ENCODE measurements at places on chromosomes 2 and 18.

GRCh38 chr2:159542101-159542500 lies 74.2 kb downstream of the BAZ2B start:
- no peak for DNase-seq

DNA sequence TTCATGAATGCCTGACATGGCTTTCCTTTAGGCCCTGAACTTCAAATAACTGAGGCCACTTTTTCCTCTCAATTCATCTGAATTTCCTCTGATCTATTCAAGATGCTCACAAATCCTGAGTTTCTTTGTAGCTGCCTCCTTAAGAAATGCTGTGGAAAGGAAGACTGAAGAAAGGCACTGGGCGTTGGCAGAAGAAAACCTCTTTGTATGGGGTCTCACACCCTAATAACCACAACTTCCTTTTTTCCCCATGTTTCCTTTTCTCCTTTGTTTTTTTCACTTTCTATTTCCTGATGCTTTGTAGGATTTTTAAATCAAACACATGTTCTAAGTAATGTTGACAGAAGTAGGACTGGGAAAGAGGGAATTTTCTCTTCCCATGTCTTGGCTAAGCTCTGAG lies 447.4 kb downstream of the CMPK2 start:
- DNase-seq: no peak

GRCh38 chr2:119366649-119367471 lies at the start of the genes C2orf76 and DBI:
Gene C2orf76 (minus strand): TSS chr2:119366834. CDS start chr2:119339959, 26,875 bp downstream.
Gene DBI (plus strand): TSS chr2:119366977. CDS start chr2:119367052, 75 bp downstream.
- peak; percentile 92 for DNase-seq

DNA sequence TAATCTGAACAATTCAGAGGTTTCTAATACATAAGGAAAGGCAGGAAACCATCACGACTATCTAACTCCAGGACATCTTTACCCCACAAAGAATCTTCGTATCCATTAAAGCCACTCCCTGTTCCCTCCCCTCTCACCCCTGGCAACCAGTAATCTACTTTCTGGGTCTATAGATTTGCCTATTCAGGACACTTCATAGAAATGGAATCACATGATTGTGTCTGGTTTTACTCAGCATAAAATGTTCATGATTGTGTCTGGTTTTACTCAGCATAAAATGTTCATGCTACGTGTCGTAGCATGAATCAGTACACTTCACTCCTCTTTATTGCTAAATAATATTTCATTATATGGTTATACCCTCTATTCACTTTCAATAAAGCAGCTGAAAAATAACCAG lies 11.6 kb downstream of the FECH start:
- no peak for DNase-seq

GRCh38 chr2:184698476-184698875 lies 100.1 kb downstream of the ZNF804A start:
- no peak for DNase-seq

DNA sequence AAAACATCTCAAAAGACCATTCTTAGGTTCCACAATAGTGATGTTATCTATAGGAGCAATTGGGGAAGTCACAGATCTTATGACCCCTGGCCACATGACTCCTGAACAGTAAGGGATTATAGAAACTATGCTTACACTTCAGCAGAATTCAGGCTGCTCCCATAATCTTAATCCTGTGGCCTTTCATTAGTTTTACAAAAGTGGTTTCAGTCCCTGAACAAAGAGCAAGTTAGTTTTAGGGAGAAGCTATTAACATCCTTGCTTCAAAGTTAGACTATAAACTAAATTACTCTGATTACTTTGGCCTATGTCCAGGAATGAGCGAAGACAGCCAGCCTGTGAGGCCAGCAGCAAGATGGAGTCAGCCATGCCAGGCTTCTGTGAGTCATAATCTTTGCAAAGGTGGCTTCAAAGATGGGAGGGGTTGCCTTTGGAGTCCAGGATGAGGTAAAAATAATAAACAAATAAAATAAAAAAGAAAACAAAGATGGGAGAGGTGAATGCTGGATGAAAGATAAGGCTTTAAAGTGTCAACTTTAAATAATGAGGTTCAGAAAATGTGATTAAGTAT lies 168.7 kb upstream of the NDUFV2 start:
- no peak for DNase-seq
